ENCODE measurements at places on chromosomes 3 and 15.

- peak; percentile 25 for DNase-seq
Observed at GRCh38 chr3:171446801-171447578, 13.2 kb downstream of the TNIK start.

- DNase-seq: no peak
Observed at GRCh38 chr3:193828477-193828876, 235.5 kb downstream of the OPA1 start.

DNA sequence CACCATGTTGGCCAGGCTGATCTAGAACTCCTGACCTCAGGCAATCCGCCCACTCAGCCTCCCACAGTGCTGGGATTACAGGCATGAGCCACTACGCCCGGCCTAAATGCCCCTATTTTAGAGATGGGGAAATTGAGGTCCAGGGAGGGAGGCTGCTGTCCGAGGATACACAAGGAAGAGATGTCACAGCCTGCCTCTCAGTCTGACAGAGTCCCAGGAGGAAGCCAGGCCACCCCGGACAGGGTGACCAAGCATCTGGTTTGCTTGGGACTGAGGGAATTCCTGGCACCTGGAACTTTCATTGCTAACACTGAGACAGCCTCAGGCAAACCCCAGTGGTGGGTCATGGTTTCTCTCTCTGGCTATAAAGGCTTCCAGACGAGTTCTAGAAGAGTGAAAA is 30.6 kb upstream of the ADAMTS7 start:
- DNase-seq: no peak

GRCh38 chr3:168197162-168197561 is 101.4 kb upstream of the GOLIM4 start:
- no peak for DNase-seq

DNA sequence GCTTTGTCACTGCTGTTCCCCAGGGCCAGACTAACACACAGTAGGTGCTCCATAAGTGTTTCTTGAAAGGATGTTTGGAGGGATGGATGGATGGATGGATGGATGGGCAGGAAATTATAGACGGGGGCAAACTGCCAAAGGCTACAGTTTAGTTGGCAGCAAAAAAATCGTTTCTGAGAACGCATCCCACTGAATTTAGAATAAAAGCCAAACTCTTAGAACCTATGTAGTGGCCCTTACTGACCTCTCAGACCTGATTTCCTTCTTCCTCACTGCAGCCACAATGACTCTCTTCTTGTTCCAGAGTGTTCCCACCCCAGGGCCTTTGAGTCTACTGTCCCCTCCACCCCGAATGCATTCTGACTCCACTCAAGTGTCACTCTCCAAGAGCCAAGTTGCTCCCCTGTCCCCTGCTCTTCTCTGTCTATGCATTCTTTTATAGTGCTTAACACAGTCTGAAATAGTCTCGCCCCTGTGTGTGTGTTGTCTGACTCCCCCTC is 5.2 kb upstream of the GATA2 start:
- no peak for DNase-seq

- DNase-seq: peak; percentile 79
Observed at GRCh38 chr15:99486371-99487336, 79.1 kb upstream of the MEF2A start.

DNA sequence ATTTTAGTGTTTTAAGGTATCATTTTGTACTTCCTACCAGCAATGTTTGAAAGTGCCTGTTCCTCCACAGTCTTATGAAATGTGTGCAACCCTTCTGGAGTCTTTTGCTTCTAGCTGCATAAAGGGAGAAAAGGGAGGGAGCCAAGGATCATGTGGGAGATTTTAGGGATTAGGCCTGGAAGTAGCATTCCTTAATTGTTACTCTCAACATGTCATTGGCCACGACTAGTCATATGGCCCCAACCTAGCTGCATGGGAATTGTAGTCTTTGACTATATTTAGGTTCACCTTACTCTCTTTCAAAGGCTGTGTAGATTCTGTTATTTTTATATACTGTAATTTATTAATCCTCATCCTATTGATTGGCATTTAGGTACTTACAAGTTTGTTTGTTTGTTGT is 14.9 kb downstream of the CRTAP start:
- no peak for DNase-seq

DNA sequence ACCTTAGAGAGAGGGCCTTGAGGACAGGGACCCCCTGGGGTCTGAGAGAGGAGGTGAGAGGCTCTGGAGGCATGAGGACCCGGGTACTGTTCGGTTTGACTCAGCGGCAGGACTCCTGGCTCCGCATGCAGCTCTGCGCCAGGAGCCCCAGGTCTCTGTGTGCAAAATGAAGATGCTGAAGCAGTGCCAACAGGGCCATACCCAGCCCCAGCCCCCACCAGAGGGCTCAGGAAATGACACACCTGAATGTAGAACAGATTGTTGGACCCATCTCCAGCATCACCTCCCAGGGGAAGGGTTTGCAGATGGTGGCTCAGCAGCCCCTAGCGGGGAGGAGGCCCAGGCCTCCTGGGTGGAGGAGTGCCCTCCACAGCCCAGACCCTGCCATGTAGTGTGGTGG is 30.2 kb downstream of the EPHB3 start:
- DNase-seq: no peak

DNA sequence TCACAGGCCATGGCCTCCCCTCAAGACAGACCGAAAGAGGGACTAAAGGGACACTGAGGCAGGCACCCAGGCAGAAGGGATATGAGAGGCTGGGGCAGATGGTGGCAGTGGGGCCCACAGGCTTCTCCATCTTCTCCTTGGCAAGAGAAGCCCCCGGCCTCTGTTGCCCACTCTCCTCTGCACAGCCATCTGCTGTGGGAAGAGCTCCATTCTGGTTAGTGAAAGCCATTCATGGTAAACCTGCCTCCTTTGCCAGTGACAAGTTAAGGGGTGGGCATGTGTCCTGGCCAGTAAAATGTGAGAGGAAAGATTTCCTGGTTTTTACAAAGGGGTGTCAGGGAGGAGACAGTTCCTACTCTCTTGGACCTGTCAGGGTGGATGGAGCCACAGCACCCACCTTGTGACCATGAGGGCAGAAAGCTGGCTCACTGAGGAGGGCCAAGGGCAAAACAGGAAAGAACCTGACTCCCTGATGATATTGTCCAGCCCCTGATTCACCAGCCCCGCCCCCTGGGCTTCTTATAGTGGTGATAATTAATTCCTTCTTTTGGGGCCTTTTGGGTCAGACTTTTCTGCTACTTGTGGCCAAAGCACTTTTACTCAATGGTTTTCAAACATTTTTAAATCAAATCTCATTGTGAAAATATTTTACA is 130.4 kb upstream of the SMAD3 start:
- no peak for DNase-seq

DNA sequence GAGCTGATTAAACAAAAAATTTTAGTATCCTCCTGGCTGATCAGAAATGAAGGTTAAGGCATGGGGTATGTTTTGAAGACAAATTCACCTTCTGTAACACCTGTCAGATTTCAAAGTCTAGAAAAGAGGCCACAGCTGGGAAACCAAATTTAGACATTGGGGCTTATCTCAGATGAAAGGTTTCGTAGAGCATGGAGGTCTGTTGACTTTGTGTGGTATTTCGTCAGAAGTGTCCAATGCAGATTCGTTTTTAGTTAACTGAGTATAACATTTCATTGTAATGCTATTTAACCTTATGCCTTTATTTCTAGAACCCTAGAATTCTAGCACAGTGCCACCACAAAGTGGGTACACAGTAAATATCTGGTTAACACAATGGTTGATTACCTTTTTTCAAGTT is 61.7 kb downstream of the FNDC3B start:
- DNase-seq: no peak

DNA sequence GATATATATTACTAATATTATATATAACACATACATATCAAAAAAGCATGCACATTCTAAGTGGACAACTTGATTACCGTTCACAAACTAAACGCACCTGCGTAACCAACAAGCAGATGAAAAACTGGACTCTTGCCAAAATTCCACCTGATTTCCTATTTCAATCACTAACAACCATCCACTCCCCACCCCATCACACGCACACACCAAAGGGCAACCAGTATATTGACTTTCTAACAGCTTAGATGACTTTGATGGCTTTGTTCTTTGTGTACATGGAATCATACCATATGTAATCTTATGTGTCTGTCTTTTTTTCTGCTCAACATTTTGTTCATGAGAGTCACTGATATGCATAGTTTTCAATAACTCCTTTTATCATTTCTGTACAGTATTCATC is 496.8 kb upstream of the ARRDC4 start:
- DNase-seq: no peak

GRCh38 chr3:143031327-143031726 is 30.0 kb downstream of the U2SURP start:
- no peak for DNase-seq

DNA sequence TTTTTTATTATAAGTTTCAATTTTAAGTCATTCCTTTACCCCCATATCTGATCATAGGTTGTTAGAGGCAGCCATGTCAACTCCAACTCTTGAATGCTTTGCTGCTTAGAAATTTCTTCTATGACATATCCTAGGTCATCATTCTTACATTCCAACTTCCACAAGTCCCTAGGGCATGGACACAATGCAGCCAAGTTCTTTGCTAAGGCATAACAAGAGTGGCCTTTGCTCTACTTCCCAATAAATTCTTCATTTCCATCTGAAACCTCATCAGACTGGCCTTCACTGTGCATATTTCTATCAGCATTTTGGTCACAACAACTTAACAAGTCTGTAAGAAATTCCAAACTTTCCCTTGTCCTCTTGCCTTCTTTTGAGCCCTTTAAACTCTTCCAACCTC is 28.5 kb downstream of the TRIM42 start:
- DNase-seq: no peak

DNA sequence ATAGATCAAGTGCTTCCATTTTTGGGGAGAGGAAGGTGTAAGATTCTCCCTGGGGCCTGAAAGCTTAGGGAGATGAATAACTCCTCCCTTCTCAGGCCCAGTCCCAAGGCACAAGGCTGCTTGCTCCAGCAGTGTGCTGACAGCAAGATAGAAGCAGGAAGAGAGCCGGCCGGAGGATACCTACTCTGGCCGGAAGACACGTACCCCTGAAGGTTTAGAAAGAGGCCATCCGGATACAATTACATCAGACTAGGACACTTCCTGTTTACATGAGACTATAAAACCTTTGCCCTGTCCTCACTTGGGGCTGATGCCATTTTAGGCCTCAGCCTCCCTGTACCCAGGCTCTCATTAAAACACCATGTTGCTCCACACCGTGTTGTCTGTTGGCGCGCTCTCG is 329.9 kb downstream of the SV2B start:
- DNase-seq: no peak
